T1000 (cell line): ENCODE measurements at places on chromosomes 3 and 15.

DNA sequence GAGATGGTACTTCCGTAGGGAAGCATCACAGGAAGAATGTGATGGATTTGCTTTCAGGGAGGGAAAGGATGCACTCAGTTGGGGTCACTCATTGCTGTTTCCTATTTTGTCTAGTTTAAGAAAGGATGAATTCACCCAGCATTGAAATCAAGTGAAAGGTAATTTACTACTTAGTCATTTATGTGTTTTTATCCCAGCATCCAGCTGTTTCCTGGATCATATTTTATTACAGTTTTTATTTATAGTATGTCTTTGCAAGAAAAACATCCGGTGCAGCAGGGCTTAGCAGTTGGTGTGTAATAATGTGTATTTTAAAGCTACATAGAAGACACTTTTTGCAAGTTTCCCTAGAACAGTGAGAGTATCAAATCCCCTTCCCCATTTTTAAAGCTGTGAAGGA lies 37.4 kb upstream of the GOLGA8B start:
- no peak for DNase-seq

- no peak for DNase-seq
These were observed 30.5 kb upstream of the BLM start for GRCh38 chr15:90686435-90687218.

DNA sequence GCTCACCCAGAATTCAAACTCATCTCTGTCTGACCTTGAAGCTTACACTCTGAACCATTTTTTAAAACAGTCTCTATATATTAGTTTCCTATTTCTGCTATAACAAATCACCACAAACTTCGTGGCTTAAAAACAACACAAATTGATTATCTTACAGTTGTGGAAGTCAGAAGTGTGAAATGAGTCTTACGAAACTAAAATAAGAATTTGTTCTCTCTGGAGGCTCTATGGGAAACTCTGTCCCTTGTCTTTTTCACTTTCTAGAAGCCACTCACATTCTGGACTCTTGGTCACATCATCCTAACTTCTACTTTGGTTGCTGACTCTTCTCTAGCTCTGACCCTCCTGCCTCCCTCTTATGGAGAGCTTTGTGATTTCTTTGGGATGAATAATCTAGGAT lies 429.3 kb upstream of the THBS1 start:
- DNase-seq = no peak

DNA sequence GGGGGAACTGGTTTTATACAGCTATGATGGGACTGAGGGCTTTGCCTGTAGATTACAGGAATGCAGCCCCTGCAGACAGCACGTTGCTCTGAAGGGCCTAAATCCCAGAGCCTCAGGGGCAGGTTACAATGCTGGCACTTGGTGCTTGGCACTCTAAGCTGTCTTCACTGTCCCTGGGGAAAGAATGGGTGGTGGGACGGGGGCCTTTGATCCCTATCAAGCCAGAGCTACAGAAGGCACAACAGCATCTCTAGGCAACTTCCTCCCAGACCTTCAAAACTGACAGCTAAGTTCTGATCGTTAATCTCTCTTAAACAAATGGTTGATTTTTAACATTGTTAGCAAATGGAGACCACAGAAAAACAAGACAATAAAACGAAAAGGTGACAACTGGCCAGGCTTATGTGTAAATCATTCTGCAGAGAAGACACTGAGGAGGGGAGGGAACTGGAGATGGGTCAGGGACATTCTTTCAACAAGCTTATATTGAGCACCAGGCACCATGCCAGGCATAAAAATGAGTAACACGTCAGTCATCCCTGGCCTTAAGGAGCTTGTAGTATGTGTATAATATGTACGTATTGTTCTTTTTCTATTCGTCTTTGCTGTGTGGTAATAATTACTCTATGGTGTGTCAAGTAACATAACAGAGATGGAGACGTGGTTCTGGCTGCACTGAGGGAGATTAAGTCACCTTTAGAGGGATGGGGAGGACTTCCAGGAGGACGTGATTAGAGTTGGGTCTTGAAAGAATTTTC lies 49.1 kb downstream of the CA12 start:
- peak; percentile 49 for DNase-seq

- no peak for DNase-seq
These were observed 69.3 kb upstream of the ST8SIA2 start for GRCh38 chr15:92324101-92324963.

DNA sequence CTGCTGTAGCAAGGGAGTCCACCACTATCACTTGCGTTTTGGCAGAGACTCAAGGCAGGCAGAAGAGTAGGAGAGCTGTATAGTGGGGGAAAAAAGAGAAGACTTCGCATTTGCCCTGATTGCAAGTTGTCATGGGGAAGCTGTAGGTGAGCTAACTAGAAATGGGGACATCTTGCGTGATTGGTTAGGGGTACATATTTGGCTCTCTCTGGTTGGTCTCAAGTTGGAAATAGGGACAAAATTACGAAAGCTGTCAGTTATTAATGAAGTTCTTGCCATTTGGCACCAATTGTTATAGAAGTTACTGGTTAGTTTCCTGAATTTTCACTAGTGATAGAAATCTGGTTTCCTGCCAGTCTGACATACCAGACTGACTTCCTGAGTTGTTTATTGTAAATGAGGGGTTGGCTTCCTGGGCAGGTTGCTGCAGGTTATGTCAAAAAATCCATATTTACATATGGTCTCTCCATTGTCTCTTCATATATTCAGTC lies 8.2 kb upstream of the SENP7 start:
- DNase-seq = no peak

GRCh38 chr3:194130807-194131589 lies 5.0 kb upstream of the HES1 start:
- DNase-seq = no peak

GRCh38 chr3:115217678-115218451 lies 70.8 kb upstream of the ZBTB20 start:
- peak; percentile 13 for DNase-seq

GRCh38 chr3:49519916-49520385 lies 34.3 kb upstream of the BSN start:
- no peak for DNase-seq

- no peak for DNase-seq
These were observed 3.9 kb upstream of the RBSN start for GRCh38 chr3:15102836-15103235.

DNA sequence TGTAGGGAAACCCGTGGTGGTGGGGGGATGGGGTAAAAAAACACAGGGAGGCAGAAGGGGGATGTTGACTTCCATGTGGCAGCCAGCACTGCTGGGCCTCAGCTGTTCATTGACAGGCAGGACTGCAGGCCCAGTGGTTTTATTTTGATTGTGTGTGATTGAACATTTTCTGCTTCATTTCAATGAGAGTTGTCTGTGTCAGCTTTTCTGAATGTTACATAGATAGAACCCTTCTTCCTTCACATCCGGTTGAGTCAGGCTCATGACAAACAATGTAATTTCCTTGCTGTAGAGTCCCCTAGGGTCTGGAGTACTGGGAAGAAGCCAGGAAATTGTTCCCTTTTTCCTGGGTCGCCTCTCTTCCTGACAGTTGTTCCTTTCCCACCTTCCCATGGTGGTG lies 8.2 kb upstream of the RPP25 start:
- no peak for DNase-seq

DNA sequence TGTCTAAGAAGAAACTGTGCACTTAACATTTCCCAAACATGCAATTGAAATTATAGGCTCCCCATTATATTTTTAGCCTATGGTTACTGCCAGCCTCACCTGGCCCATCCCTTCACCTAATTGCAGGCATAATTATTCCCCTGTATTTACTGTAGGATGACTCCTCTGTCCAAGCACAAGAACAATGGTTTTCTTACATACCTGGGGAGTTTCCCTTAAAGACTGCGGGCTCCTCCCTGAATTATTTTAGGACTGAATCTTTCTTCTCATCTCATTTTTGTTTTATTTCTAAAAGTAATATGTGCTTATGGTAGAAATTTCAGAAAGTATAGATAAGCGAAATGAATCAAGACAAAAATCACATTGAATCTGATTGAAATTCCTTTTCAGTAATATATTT lies 11.4 kb downstream of the TM4SF1 start:
- no peak for DNase-seq

GRCh38 chr15:51621936-51622603 lies 501 bp downstream of the DMXL2 start:
- peak; percentile 33 for DNase-seq

DNA sequence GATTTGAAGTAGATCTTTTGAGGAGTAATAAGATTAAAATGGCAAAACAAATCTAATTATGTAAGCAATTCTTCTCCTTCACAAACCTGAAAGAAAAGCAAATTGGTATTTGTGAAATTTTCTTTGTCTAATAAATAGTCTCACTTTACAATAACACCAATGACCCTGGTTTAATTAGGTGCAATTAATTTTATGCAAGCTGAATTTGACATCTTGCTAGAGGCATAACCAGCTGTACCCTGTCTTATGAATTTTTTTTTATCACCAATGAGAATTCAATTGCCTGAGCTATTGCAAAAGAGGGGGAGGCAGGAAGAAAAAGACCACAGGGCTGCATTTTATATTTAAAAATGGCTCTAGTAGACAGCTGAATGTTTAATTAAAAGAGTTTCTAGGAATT lies 113.5 kb upstream of the IL12A start:
- no peak for DNase-seq

DNA sequence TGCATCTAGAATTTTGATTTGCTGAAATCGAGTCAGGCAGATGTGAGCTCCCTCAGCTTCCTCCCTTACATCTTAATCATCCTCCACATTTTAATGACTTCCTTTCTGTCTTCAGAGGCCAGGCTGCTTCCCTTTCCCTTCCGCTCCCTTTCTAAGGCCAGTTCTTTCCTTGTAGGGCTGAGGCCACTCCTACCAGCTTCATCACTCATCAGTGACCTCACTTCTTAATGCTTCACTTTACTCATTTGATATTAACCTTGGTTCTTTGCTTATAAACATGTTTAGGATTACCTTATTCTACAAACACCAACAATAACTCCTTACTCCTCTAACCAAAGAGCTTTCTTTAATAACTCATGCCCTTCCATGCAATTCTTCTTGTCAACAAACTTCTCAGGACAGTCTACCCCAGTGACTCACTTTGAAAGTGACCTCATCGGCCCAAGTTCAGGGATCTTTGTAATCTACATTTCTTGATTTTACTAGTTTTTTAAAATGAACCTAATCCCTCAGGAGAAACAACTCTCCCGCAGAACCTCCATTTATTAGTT lies 23.9 kb downstream of the ILDR1 start:
- peak; percentile 12 for DNase-seq

GRCh38 chr3:183328164-183328563 lies 75.1 kb downstream of the B3GNT5 start:
- no peak for DNase-seq

DNA sequence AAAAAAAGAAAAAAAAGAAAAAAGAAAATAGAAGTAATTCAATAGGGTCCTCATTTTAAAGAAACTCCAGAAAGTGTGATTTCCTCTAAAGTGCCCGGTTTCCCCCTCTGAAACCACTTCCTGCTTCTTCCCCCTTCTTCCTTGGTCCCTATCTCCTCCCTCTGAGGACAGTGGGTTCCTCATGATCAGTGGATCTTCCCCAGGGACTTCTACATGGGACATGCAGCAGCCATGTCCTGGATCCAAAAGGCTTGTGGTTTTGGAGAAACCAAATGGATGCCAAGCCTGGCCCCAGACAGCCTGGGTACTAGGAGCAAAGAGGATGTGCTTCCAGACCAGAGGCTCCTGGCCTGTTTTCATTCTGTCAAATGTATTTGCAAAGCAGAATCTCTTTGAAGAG lies 26.6 kb upstream of the SMAD6 start:
- DNase-seq = no peak

GRCh38 chr15:57323806-57324589 lies 52.3 kb upstream of the CGNL1 start:
- DNase-seq = peak; percentile 79

- no peak for DNase-seq
These were observed 113.0 kb downstream of the TAFA4 start for GRCh38 chr3:68819361-68819760.

GRCh38 chr3:189789432-189789831 lies 158.2 kb downstream of the TP63 start:
- DNase-seq = no peak

DNA sequence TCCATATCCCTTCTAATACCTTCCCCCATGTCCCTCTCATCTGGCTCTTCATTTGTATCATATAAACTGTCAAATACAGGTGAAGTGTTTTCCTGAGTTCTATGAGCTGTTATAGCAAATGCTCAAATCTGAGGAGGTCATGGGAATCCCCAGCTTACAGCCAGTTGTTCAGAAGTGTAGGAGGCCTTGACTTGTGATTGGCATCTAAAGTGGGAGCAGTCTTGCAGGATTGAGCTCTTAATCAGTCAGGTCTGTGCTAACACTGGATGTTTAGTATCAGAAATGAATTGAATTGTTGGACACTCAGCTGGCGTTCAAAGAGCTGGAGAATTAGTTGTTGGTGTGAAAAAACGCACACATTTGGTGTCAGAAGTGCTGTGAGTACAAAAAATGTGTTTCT lies 65.0 kb downstream of the IFT57 start:
- no peak for DNase-seq

DNA sequence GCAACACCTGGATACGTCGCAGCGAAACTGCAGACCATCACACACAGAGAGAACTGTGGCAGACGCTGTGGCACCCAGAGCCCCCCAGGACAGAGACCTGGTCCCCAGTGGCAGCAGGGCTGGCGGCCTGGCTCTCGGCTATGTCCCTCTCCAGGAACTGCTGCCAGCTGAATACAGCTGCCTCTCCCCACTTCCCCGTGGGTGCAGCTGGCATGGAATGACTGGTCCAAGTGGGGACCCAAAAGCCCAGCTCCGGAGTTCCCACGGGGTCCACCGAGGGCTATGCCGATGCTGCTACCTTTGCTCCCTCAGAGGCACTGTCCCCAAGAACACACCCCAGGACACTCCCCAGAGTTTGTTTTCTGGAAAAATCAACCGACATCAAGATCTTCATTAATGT lies 67.8 kb upstream of the GATA2 start:
- no peak for DNase-seq

DNA sequence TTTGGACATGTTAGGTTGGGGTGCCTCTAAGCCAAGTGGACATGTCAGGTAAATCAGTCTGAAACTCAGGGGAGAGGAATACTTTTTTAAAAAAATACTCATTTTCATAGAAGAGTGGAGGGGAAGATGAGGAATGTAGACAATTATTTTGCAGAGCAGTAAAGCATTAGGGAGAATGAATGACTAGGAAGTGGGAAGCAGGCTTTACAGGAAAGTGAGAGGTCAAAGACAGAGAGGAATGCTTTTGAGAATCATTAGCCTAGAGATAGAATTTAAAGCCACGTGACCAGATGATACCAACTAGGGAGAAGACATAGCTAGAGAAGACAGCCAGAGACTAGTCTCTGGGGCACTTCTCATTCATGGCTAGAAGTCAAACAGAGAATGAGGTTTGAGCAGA lies 91.0 kb downstream of the RAD18 start:
- no peak for DNase-seq

DNA sequence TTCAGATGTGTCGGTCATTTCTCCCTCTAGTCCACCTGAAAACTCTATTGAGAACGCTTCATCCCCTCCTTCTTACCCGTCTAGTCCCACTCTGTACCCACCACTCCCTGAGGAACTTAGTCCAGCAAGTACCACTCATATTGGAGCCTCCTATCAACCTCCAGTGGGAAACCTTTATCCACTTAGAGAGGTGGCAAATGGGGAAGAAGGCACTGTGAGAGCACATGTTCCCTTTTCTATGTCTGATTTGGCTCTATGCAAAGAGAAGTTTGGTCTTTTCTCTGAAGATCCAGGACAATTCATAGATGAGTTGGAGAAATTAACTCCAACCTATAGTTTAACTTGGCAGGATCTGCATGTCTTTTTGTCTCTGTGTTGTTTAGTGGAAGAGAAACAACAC lies 17.0 kb upstream of the RPN1 start:
- DNase-seq = no peak

GRCh38 chr15:58165661-58166060 lies 27.5 kb downstream of the AQP9 start:
- DNase-seq = no peak

GRCh38 chr15:70160267-70160666 lies 62.5 kb upstream of the TLE3 start:
- no peak for DNase-seq
